A549 treated with DMSO at 1 μM for 4 hours (cell line): ENCODE measurements at places on chromosomes 2 and 18. TPM values are rescaled to one million over a fixed set of nuclear protein-coding genes. Genes with fewer than 3 reads are reported as not detected.

AMER3 gene
- not detected in 5 replicates for total RNA-seq

NEB gene
- 0.14 to 0.31 TPM (median 0.18 TPM) in 5 replicates for total RNA-seq

VWA3B gene
- 0.10 TPM in 1 of 5 replicates, not detected in the others for total RNA-seq

NEU2 gene
- not detected in 5 replicates for total RNA-seq

TRAK2 gene
- 12.0 to 17.1 TPM (median 14.2 TPM) in 5 replicates for total RNA-seq

DLX2 gene
- total RNA-seq, result 0.61 to 0.89 TPM (median 0.74 TPM) in 5 replicates

CMPK2 gene
- 0.87 to 1.6 TPM (median 1.1 TPM) in 5 replicates for total RNA-seq

ATP8B1 gene
- total RNA-seq, result 9.9 to 13.9 TPM (median 10.6 TPM) in 5 replicates

TMEM247 gene
- total RNA-seq, result not detected in 5 replicates

SERPINB3 gene
- total RNA-seq, result 0.10 to 0.18 TPM (median 0.13 TPM) in 4 of 5 replicates, not detected in the other

RFX8 gene
- not detected in 5 replicates for total RNA-seq

UPP2 gene
- total RNA-seq, result not detected in 5 replicates

C1QL2 gene
- 0.14 to 0.21 TPM (median 0.14 TPM) in 4 of 5 replicates, not detected in the other for total RNA-seq

ABCB11 gene
- 0.01 to 0.03 TPM (median 0.02 TPM) in 3 of 5 replicates, not detected in the others for total RNA-seq

RHOB gene
- total RNA-seq, result 115 to 198 TPM (median 181 TPM) in 5 replicates

SCN9A gene
- 3.8 to 6.3 TPM (median 5.0 TPM) in 5 replicates for total RNA-seq

HAAO gene
- total RNA-seq, result 0.07 to 0.18 TPM in 2 of 5 replicates, not detected in the others

PAPOLG gene
- 7.8 to 10.6 TPM (median 9.1 TPM) in 5 replicates for total RNA-seq

NRP2 gene
- 106 to 191 TPM (median 159 TPM) in 5 replicates for total RNA-seq

ZBTB14 gene
- 6.7 to 8.8 TPM (median 8.2 TPM) in 5 replicates for total RNA-seq

LIMS2 gene
- 4.5 to 6.0 TPM (median 5.1 TPM) in 5 replicates for total RNA-seq

CFAP53 gene
- 0.27 to 0.50 TPM (median 0.33 TPM) in 5 replicates for total RNA-seq

CDH2 gene
- 33.3 to 52.2 TPM (median 44.8 TPM) in 5 replicates for total RNA-seq

LRRTM1 gene
- not detected in 5 replicates for total RNA-seq

FAM110C gene
- 0.06 to 0.26 TPM (median 0.14 TPM) in 5 replicates for total RNA-seq

SLC38A11 gene
- not detected in 5 replicates for total RNA-seq

GALNT13 gene
- 7.9 to 12.6 TPM (median 11.1 TPM) in 5 replicates for total RNA-seq

CD8B2 gene
- total RNA-seq, result not detected in 5 replicates

ITGB6 gene
- total RNA-seq, result 0.56 to 1.8 TPM (median 1.0 TPM) in 5 replicates

PLCD4 gene
- 0.26 to 0.69 TPM (median 0.31 TPM) in 5 replicates for total RNA-seq

PSD4 gene
- total RNA-seq, result 9.1 to 11.2 TPM (median 10.6 TPM) in 5 replicates

DNAJC10 gene
- 52.2 to 87.2 TPM (median 68.6 TPM) in 5 replicates for total RNA-seq

TMEM17 gene
- 5.3 to 6.8 TPM (median 5.7 TPM) in 5 replicates for total RNA-seq

HOXD12 gene
- not detected in 5 replicates for total RNA-seq

MEP1B gene
- total RNA-seq, result 0.03 to 0.15 TPM (median 0.07 TPM) in 5 replicates
